NCI-H446 treated with DMSO at 0.1 percent for 48 hours (cell line): ENCODE measurements at places on chromosomes 2 and 18.
A peak's percentile ranks its signal among the peaks of the same experiment; 100 is the strongest.

DNA sequence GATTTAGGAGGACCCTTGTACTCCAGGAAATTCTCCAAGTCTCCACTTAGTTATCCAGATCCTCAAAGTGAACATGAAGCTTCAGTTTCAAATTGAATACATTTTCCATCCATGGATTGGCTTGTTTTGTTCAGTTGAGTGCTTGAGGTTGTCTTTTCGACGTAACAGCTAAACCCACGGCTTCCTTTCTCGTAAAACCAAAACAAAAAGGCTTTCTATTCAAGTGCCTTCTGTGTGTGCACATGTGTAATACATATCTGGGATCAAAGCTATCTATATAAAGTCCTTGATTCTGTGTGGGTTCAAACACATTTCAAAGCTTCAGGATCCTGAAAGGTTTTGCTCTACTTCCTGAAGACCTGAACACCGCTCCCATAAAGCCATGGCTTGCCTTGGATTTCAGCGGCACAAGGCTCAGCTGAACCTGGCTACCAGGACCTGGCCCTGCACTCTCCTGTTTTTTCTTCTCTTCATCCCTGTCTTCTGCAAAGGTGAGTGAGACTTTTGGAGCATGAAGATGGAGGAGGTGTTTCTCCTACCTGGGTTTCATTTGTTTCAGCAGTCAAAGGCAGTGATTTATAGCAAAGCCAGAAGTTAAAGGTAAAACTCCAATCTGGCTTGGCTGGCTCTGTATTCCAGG lies at the start of gene CTLA4:
CTLA4 (plus strand) TSS at position 211 of the 640 bp plus-strand sequence; CDS start at position 383, 172 bp downstream.
- no peak for DNase-seq

- no peak for DNase-seq
These were observed 486.4 kb downstream of the FBXO15 start for GRCh38 chr18:73660931-73661856.

DNA sequence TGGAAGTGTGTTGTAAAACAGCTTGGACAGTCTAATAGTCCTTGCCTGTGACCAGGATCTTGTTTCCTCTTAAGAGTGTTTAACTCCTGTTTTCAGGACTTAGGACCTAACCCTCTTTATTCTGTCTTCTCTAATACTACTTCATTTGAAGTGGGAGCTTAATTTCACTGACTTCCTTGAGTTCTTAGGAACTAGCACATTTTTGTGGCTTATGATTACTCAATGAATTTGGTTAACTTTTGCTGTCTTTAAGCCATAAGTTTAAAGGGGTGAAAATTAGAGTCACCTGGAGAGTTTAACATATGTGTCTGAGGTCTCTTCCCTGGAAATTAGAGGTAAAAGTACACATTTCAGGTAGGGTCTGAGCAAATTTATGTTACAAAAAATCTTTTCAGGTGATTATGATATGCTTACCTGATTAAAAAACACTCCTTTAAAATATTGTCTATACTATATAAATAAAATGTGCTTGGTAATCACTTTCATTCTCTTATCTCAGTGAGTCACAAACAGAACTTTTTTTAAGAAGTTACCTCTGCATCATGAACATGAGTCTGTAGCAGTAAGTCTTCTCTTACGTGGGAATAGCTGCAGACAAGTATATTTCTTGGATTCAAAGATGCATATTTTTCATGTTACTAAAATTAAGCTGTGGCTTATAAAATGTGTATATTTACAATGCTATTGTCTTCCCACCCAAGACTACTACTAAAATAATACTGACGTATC lies 52.7 kb downstream of the ATP9B start:
- no peak for DNase-seq

DNA sequence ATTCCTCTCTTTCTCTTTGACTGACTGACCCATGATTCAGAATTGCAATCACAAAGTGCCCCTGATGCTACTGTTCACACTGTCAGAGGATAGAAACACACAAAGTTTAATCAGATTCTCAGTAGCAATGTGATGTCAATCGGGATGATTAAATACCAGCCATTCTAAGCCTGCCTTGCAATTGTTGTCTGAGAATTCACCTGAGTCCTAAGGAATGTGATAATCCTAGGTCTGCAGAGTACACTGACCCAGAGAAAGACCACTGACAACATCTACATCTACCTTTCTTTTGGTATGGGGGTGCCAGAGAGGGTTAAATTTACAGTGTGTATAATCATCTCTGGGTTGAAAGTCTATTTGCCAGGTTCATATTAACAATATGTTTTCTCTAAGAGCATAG lies 883.3 kb downstream of the NRXN1 start:
- no peak for DNase-seq

DNA sequence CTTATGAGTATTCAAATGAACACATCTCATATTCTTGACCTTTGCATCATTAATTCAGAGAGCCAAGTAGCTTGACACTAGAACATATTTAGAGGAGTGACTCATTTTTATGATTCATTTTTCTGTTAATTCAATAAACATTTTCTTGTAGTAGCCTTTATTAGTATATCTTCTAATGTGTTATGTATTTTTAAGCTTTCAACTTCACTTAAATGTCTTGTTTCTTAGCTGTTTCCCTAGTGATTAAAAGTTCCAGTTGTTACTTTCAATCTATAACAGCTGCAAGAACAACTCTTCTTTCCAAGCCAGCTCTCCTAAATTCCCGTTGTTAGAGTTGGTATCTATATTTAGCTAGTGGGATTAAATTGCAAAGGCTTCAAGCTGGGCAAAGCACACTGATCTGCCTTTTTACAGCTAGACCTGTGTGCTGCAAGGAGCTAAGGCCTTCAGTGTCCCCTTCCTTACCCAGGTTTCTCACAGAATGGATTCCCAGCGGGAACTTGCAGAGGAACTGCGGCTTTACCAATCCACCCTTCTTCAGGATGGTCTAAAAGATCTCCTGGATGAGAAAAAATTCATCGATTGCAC lies at the start of gene KLHL41:
KLHL41 (plus strand) TSS at position 405 of the 588 bp plus-strand sequence; CDS start at position 482, 77 bp downstream.
- DNase-seq: peak; percentile 32

DNA sequence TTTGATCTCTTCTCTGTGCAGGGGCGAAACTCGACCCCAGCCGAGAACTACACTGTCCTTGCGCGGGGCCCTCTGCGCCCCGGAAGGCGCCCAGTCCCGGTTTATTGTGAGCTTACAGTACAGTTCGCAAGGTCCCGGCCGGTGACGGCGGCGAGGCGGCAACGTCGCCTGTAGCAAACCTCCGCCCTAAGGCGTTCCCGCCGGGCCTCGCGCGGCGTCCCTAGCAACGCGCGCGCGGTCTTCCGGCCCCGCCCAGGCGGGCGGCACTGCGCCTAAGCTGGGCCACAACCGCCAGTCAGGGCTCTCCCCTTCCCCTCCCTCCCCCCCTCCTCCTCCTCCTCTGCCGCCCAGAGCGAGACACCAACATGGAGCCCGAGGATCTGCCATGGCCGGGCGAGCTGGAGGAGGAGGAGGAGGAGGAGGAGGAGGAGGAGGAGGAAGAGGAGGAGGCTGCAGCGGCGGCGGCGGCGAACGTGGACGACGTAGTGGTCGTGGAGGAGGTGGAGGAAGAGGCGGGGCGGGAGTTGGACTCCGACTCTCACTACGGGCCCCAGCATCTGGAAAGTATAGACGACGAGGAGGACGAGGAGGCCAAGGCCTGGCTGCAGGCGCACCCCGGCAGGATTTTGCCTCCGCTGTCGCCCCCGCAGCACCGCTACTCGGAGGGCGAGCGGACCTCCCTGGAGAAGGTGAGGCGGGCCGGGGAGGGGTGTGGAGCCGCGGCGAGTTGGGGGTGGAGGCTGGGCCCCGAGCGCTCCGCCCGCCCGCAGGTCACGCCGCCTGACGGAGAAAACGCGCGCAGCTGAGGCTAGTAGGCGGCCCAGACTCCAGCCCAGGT lies at the start of gene ALMS1:
ALMS1 (plus strand) TSS at position 333 of the 838 bp plus-strand sequence; CDS start at position 366, 33 bp downstream.
- peak; percentile 79 for DNase-seq

- DNase-seq: no peak
These were observed 30.6 kb downstream of the CACNB4 start for GRCh38 chr2:152068226-152068625.

DNA sequence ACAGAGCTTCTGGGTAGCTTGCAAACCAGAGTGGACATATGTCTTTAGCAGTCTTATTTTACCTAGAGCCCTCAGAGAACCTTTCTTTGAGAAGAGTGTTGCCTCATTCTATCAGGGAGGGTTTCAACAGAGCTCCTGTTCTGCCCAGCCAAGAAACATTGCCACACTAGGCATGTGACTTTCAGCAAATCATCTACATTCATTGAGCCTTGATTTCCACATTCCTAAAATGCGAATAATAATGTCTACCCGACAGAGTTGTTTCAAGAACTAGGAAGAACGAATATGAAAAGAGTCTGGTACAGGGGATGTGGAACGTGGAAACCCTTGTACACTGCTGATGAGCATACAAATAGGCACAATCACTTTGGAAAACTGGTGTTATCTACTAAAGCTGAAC lies 7.8 kb upstream of the PRKAG3 start:
- no peak for DNase-seq

DNA sequence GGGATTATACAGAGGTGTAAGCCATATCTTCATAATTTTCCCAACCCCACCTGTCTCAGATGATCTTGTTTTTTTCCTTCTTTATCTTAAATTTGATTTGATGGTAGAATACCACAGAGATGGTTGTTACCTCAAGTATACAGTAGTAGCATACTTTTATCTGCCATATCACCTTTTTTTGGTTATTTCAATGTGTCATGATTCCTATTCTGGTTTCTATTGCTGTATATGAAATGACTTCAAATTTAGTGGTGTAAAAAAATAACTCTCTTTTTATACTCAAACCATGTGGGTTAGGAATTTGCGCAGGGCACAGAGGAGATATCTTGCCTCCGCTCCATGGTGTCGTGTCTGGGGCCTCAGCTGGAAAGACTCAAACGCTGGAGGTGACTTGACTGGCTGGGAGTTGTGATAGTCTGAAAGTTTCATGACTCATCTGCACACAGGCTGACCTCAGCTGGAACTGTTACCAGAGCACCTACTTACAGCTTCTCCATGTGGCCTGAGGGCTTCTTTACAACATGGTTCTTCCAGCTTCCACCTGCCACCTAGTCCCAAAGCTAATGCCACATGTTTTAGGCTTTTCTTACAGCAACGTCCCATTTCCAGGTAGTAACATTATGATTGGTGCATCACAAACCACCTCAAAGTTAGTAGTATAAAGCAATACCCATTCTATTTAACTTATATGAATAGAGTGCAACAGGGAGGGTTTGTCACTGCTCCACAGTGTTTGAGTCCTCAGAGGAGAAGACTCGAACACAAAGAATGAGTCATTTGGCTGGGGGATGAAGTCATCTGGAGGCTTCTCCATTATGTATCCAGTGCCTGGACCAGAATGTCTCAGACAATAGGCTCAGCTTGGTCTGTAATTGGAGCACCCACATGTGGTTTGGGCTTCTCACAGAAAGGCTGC lies 82.3 kb upstream of the XPO1 start:
- DNase-seq: peak; percentile 2

DNA sequence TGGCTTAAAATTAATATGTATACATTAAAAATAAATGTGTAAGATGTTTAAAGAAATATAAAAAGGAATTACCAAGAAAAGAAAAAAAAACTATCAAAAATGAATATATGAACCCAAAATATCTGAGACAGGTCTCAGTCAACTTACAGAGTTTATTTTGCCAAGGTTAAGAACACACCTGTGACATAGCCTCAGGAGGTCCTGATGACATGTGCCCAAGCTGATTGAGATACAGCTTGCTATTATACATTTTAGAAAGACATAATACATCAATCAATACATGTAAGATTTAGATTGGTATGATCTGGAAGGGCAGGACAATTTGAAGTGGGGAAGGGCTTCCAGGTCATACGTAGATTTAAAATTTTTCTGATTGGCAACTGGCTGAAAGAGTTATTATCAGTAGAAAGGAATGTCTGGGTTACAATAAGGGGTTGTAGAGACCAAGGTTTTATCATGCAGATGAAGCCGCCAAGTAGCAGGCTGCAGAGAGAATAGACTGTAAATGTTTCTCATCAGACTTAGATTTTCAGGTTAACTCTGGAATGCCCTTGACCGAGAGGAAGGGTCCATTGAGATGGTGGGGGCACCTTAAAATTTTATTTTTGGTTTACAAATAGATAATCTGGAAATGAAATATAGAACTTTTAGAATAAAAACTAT lies 74.7 kb downstream of the EXOC6B start:
- no peak for DNase-seq

DNA sequence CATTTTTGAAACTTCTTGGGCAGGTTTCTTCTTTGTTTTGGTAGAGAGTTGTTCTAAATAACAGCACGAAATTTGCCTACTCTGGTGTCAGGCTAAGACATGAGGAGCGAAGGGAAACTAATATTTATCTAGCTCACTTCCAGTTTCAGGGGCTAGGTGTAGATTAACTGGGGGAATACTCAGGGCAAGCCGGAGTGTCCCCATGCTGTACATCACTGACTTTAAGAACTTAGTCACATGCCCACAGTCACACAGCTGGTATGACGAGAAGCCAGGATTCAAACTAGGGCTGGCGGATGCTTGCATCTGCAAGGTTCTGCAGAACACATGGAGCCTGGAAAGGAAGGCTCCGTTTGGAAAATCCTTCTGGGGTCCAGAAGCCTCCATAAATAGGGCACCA lies 133.3 kb downstream of the ALPK2 start:
- DNase-seq: no peak

GRCh38 chr2:45649858-45650811 lies 1.3 kb upstream of the PRKCE start:
- no peak for DNase-seq

DNA sequence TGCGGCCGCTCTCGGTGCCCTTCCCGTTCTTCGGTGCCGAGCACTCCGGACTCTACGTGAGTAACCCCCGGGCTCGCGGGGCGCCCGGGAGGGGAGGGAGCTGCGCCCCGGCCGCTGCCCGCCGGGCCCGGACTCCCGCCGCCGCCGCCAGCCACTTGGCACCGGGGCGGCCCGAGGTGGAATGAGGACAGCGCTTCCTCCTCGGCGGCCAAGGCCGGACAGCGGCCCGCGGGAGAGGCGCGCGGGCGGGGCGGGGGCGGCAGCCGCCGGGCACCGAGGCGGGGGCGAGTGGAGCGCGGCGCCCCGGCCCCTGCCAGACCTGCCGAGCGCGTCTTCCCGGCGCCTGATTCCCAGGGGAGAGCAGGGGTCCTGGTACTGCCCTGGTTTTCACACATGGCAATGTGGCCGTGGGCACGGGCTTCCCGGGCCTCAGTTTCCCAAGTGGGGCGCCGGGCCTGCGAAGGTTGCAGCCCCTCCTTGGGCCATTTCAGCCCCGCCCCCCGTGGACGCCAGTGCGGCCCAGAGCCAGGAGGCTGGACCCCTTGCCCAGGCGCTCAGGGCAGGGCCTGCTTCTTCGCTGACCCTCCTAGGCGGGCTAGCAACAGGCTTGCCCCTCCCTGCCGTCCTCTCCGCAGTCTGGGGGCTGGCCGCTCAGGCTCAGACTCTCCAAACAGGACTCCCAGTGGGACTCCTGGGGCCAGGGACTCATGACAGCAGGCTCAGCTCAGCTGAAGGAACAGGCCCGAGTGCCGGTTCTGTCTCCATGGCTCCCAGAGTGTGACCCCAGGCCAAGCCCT lies 775 bp downstream of the SNED1 start:
- DNase-seq: no peak

GRCh38 chr2:172740856-172741255 lies 5.2 kb downstream of the RAPGEF4 start:
- DNase-seq: no peak

GRCh38 chr18:46301081-46301480 lies 196.9 kb downstream of the HAUS1 start:
- no peak for DNase-seq
